Hematopoietic multipotent progenitor cell treated with erythropoietin and hydrocortisone succinate and interleukin-3 and kit ligand, for 4 days (in vitro differentiated cells): ENCODE measurements at places on chromosomes 12 and 14.

- DNase-seq = no peak
These were observed 34.0 kb downstream of the CD9 start for GRCh38 chr12:6234214-6234613.

DNA sequence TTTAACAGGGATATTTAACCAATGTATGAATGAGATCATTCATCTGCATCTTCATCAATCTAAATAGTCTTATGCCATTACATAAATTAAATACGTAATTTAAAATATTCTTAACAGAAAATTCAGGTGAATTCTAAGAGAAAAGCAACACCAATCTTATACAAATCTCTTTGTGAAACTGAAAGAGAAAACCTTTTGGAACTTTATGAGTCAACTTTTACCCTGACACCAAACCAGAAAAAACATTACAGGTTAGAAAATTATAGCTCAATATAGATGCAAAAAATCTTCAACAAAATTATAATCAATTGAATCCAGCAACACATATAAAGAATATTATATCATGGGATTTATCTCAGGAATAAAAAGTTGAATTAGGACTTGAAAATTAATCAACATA is 3.4 kb downstream of the GLIPR1L1 start:
- no peak for DNase-seq

- DNase-seq = no peak
These were observed 20.3 kb upstream of the EMP1 start for GRCh38 chr12:13176256-13176655.

DNA sequence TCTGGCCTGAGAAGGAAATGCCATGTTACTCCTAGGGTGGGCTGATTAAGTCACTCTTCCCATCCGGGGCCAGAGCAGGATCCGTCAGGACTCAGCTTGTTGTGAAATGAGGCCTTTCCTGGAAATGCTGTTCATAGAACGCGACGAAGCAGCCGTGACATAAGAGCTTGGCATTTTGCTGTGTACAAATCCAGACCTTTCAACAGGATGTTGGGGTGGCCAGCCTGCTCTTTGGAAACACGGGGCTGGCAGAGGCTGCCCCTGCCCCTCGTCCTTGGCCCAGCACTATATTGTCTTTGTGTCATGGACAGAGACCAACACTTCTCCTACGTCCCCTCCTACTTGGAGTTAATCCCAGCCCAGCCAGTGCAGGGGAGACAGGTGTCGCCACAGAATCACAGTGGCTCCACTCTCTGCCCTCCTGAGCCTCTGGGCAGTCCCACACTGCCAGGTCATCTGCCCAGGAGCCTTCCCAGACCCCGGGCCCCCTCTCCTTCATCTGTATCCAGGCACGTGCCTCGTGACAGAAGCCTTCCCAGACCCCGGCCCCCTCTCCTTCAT is 18.6 kb upstream of the EIF5 start:
- peak; percentile 40 for DNase-seq

- no peak for DNase-seq
These were observed 87.0 kb downstream of the ITPK1 start for GRCh38 chr14:93028724-93029076.
